ENCODE measurements at places on chromosomes 12 and 14.

DNA sequence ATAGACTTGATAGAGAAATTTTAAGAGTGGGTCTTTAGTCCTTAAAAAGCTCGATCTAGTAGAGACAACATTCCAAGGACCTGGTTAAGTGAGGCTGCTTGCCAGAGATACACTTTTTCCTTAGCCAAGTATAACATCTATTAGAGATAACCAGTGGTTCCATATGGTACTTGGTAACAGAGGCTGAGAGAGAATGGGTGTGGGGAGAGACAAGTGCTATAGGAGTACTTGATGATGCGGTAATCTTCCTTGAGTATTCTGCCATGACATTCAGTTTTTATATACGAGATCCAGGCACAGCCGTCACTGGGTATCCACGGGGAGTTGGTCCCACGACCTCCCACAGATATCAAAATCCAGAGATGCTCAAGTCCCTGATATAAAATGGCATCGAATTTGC, 77.4 kb upstream of the REP15 start:
- DNase-seq, result no peak

DNA sequence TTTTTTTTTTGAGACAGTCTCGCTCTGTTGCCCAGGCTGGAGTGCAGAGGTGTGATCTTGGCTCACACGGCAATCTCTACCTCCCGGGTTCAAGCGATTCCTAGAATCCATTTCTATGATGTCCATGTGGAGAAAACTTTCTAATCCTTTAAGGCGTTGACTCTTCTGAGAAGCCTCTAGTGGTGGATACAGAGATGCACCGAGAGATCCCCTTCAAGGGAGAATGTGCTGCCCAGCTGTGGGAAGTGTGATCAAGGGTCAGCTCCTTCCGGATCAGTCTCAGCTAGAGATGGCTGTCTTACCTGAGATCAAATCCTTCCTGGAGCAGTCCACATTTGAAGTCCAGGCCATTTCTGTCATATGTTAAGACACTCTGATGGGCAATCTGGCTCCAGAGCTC, 92.7 kb upstream of the HECTD1 start:
- DNase-seq, result no peak

GRCh38 chr14:93319494-93319893, 13.3 kb downstream of the BTBD7 start:
- no peak for DNase-seq

DNA sequence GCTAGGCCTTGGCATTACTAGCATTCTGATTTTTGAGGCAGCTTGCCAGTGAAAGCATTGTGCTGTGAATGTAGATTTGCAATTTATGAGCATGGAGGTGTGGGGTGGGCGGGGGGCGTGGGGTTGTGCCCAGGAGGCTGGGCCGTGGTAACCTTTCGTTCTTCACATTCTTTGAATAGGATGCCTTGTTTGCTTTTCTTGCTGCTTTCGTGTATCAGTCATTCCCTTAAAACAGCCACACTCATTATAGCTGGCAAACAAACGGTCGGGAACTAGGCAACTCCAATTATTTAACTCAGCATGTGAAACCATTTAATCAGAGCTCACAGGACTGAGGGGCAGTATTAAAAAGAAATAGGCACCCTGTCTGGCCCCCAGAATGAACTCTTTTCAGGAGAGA, 115.9 kb upstream of the PELI2 start:
- DNase-seq, result no peak

DNA sequence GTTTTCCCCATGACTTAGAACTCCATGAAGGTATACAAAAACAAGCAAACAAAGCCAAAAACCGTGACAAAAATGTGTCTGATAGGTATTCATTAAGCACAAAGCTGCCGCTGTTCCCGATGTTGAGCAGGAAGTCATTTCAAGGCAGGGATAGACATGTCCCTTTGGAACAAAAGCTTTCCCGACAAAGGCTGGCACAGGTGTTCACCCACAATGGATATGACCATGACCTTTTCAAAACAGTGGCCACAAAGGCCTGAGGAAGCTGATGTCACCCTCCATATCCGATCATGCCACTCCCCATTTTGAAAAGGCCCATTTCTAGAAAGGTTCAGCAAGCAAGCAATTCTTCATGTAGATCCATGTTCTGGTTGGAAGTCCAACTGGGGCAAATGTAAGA, 279.1 kb downstream of the BTG1 start:
- DNase-seq, result no peak

GRCh38 chr14:81388336-81388735, 11.8 kb downstream of the STON2 start:
- DNase-seq, result no peak
